ENCODE measurements at places on chromosomes 3 and 15.
A peak's percentile ranks its signal among the peaks of the same experiment; 100 is the strongest.

- no peak for DNase-seq
These were observed 293.3 kb upstream of the CNTN4 start for GRCh38 chr3:1805331-1805730.

- no peak for DNase-seq
These were observed 48.2 kb upstream of the FHIT start for GRCh38 chr3:61299343-61300005.

GRCh38 chr15:38638811-38639210, 74.2 kb upstream of the RASGRP1 start:
- DNase-seq: no peak

- DNase-seq: no peak
These were observed 62.6 kb downstream of the OSBPL10 start for GRCh38 chr3:31918179-31919150.

- DNase-seq: no peak
These were observed 277.9 kb upstream of the RARB start for GRCh38 chr3:25150199-25150598.

GRCh38 chr15:72222393-72222792, 8.6 kb downstream of the PKM start:
- no peak for DNase-seq

DNA sequence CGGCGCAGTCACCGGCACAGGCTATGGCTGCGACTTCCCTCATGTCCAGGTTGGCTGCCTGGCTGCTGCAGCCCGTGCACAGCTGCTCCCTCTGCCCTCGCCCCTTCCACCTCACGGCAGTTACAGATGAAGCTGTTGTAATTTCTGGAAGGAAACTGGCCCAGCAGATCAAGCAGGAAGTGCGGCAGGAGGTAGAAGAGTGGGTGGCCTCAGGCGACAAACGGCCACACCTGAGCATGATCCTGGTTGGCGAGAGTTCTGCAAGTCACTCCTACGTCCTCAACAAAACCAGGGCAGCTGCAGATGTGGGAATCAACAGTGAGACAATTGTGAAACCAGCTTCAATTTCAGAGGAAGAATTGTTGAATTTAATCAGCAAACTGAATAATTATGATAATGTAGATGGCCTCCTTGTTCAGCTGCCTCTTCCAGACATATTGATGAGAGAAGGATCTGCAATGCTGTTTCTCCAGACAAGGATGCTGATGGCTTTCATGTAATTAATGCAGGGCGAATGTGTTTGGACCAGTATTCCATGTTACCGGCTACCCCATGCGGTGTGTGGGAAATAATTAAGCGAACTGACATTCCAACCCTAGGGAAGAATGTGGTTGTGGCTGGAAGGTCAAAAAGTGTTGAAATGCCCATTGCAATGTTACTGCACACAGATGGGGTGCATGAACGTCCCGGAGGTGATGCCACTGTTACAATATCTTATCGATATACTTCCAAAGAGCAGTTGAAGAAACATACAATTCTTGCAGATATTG, 13.2 kb upstream of the GNB4 start:
- no peak for DNase-seq

- no peak for DNase-seq
These were observed 414 bp upstream of the TMEM115 start for GRCh38 chr3:50359760-50360110.

- no peak for DNase-seq
These were observed 3.1 kb downstream of the HMCES start for GRCh38 chr3:129281726-129282125.

- DNase-seq: no peak
These were observed 354.1 kb upstream of the SOX14 start for GRCh38 chr3:137410028-137410427.

DNA sequence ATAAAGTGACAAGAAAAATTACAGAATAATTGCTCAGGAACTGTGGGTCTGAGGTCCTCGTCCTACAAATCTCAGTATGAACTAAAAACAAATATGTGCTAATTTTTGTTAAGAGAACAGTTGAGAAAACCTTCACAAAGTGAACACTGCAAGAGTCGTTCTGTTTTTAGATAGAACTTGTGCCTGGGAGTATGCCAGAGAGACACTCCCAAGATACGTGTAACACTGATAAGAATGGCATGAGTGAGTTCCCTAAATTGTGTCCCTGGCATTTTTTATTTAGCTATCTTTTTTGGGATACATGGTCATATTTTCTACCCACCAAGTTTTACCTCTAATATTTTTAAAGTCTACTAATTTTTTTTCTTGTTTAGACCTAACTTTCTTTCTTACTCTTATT, 860.0 kb upstream of the NR2F2 start:
- DNase-seq: no peak

DNA sequence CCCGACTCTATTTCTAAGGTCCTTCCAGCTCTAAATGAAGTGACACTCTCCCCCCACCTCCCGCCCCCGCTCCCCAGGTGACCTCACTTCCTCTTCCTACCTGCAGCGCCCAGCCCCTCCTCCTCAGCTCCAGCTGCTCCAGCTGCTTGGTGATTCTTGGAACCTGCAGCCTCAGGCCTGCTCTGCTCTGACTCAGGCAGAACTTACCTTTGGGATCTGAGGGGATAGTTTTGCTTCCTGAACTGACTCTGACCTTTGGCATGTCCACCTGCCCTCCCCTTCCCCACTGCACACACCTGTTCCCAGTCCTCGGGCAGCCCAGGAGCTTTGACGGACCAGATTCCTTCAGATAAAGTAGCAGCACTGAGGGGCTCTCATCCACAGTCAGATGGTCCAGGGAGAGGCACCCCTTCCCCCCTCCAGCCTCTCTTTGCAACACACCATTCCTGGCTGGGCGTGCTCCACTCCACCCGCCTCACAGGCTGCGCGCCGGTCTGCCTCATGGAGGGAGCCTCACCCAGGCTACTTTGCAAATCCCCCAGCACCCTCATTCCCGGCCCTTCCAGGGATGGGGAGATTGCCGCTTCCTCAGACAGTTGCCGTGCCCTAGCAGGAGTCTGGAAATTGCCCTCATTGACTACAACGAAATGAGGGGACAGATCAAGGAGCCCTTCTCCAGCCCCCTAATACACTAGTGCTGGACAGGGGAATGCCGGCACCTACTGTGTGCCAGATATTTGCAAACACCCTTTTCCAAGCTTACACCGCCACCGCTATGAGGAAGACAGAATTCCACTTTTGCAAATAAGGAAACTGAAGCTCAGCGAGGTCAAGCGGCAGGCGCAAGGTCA, 692 bp upstream of the C15orf39 start:
- DNase-seq: peak; percentile 72

- DNase-seq: no peak
These were observed 18.8 kb downstream of the CLASP2 start for GRCh38 chr3:33699275-33699674.

- no peak for DNase-seq
These were observed 219.1 kb upstream of the FEZF2 start for GRCh38 chr3:62592408-62592807.

- no peak for DNase-seq
These were observed 661.4 kb downstream of the RBMS3 start for GRCh38 chr3:29942297-29942696.

DNA sequence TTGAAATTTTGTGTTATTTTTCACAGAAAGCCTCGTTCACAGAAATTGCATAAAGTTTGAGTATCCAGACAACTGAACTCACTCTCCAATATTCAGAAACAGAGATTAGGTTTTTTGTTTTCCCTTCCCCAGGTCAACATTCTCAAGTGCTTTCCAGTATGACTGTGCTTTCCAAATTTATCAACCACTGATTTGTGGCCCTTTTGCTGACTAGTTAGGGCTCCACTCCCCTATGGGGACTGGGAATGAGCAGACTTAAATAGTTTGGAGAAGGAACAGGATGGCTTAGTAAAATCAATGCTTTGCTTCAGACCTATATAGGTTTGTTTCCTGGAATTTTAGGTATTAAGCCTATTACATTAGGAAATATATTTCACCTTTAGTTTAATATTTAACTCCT, 38.2 kb upstream of the NAALADL2 start:
- no peak for DNase-seq

DNA sequence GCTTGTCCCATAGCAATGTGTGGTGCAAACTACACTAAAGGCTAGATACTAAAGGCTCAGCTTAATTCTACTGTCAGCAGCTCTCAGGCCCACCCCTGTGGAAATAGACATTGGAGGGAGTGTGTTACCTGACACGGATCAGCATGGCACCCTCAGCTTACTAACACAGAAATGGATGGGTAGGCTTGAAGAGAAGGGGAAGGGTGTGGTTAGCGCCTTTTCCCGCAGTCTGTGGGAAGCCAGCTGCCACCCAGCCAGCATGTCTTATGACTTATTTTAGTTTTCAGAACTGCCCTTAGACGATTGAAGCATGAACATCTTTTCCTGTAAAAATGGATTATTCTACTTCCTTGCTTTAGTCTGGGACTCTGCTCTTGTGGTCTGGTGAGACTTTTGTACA, 25.8 kb upstream of the ADPGK start:
- no peak for DNase-seq

DNA sequence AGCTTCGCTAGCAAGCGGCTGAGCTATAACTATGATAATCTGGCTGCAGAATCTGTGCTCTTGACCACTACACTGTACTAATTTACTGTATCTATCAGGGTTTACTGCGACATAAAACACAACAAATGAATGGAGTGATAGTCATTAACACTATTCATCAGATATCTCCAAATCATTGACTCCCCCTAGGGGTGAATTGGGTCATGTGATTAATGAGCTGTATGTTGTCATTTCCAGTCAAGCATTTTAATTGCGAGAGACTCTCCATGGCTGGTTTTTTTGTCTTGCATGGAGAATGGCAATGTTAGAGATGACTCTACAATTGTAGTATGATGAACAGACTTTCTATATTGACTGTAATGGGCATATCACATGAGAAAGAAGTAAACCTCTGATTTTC, 10.5 kb upstream of the TM4SF18 start:
- DNase-seq: no peak

DNA sequence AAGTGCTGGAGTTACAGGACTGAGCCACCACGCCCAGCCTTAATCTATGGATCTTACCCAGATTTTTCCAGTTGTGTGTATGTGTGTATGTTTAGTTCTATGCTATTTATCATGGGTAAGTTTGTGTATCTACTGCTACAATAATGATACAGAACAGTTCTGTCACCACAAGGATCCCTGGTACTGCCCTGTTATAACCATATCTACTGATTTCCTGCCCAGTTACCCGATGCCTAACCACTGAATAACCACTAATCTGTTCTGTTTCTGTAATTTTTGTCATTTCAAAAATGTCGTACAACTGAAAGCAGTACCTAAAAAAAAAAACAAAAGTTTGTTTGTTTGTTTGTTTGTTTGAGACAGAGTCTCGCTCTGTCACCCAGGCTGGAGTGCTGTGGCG, 123.7 kb upstream of the RAP2B start:
- DNase-seq: no peak

DNA sequence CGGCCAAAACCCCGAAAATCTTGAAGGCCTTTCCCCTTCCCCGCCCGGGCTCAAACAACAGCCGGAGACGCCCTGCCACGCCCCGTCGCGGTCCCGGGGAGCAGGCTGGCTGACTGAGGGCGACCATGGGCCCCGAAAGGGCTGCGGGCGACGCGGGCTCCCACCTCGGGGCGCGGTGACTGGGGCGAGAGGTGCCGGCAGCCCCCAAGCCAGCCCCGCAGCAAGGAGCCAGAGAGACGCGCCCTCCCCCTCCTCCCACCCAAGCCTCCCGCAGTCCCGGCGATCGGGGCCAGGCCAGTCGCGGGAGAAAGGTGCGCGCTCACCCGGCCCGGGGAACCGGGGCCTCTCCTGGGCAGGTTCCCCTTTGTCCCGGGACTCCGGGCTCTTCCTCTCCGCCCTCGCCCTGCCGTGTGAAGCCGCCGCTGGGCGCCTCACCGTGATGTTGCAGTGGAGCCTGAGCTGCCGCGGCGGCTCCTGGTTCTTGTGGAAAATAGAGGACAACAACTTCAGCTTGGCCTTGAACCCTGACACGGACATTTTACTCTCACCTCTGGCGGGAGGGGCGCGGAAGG, 30.6 kb upstream of the ZSCAN2 start:
- DNase-seq: peak; percentile 45

- DNase-seq: no peak
These were observed 28.3 kb downstream of the NEDD4 start for GRCh38 chr15:55965091-55965490.

- DNase-seq: no peak
These were observed 55.5 kb upstream of the TOPAZ1 start for GRCh38 chr3:44186111-44186672.

GRCh38 chr15:48360841-48361240, 29.6 kb downstream of the DUT start:
- no peak for DNase-seq

DNA sequence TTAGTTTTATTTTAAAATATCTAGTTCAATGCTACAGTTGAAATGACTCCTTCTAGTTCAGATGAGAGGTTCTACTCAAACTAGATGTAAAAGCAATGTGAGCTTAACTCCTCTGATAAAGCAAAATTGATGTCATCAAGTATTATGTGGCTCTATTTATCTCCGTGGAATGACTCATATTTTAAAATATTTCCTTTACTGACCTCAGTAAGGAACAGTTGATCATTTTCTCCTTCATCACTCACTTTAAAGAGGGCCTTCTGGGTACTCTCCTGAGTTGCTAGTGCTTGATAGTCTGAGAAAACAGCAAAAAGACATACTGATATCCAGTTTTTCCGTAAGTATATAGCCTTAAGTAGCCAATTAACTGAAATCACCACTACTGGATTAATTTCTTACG, 1099.3 kb downstream of the ROBO2 start:
- no peak for DNase-seq

GRCh38 chr3:112984485-112984884, 6.3 kb upstream of the GTPBP8 start:
- DNase-seq: no peak

GRCh38 chr15:39942753-39943150, 8.8 kb downstream of the EIF2AK4 start:
- no peak for DNase-seq

DNA sequence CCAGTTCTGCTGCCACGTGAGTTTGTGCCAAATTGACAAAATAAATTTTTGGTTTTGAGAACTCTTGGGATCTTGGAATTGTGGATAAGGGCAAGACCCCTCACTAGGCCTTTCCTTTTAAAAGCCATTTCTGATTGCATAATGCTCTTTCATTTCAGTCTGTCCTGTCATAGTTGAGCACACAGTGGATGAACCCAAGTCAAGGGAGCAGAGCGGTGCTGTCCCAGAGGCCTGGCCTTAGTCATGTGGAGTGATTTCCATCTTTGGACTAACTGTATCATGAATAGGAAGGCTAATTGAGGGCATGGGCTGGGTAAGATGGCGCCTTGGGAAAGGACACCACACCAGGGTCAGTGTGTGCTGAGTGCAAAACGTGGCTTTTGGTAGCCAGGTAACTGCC, 304.0 kb downstream of the UACA start:
- no peak for DNase-seq

- no peak for DNase-seq
These were observed 611.2 kb upstream of the ARPP21 start for GRCh38 chr3:35028157-35028556.

Measured in WTC11 (cell line).